ENCODE measurements at places on chromosomes 2 and 18.

DNA sequence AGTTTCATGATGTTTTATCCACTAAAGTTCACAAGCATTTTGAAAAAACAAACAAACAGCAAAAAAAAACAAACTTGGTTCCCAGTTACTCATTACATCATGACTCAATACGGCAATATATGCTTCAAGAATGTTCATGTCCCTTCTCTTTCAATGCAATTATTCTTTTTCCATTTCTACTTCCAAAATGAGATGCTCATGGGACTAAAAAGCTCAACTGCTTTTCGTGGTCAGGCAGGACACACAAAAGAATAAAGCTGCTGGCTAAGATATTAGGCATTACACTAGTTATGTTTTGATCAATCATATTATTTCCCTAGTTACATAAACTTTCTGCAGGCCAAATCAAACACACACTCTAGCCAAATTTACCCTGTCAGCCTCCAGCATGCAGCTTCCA, 301.3 kb downstream of the EPHA4 start:
- no peak for DNase-seq

- DNase-seq, result no peak
Observed at GRCh38 chr2:221245045-221245444, 327.1 kb downstream of the EPHA4 start.

DNA sequence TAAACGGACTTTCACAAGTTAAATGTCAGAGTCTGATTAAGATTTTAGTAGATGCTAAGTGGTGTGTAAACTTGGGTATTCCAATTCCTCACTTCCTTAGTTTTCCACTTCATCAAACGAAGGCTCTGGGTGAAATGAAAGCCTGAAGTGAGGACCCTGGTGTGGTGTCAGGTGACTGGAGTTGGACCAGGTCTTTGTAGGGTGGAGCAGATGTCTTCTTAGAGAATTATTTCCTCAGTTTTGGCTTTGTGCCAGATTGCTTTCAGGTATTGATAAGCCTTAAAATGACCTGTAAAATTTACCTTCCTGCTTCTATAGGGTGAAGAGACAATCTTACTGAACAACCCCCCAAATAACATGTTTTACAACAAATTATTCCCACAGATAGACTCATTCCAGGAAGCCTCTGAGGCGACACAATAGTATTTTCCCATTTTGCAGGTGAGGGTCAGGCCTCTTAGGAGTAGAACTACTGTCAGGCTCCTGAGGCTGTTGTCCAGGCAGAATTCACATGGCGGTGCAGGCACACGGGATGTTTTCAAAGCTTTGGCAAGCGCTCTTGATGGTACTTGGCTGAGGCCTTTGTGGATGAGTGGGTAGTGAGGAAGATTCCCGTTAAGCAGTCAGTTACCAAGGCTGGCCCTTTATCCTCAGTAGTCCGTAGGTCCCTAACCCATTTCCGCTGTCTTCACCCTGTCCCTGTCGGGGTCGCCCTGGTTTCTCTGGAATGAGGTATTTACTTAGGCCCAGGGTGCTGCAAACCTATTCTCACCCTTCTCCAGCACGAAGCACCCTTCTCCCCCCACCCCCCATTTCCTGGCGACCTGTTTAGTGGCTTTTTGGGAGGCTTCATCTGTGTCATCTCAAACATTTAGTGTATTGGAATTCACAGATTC, 6.6 kb downstream of the RPS7 start:
- DNase-seq, result no peak

GRCh38 chr18:47756364-47757016, 174.0 kb downstream of the SMAD2 start:
- DNase-seq, result peak; percentile 59

GRCh38 chr2:225293638-225294037, 105.9 kb upstream of the NYAP2 start:
- no peak for DNase-seq

- no peak for DNase-seq
Observed at GRCh38 chr2:219207134-219207883, 727 bp downstream of the ZFAND2B start.

- DNase-seq, result no peak
Observed at GRCh38 chr2:184904991-184905390, 306.7 kb downstream of the ZNF804A start.

DNA sequence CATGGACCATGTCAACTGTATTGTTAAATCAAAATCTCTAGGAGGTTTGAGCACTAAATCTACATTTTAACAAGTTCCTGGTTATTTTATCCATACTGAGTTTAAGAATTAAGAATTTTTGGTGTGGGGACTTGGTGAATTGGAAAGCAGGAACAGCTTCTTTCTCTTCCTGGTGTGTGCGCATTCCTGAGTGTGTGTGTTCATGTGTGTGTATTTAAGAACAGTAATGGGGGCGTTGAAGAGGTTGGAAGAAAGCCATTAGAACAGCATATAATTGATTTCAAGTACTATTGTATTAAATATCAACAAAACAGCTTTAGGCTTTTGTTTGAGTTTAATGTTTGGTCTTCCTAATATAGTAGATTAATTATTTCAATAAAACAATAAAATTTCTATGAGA, 801.3 kb upstream of the ID2 start:
- DNase-seq, result no peak
